ENCODE measurements at places on chromosomes 1 and 21. TPM values are rescaled to one million over a fixed set of nuclear protein-coding genes. Genes with fewer than 3 reads are reported as not detected.

DNA sequence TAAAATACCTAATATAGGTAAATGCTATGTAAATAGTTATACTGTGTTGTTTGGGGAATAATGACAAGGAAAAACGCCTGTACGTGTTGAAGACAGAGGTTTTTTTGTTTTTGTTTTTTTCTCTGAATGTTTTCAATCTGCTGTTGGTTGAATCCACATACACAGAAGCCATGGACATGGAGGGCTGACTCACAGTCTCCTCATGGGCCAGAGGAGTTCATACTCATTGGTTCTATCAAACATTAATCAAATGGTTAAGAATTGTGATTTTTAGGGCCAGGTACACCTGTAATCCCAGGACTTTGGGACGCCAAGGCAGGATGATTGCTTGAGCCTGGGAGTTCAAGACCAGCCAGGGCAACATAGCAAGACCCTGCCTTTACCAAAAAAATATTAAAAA is 20.5 kb downstream of the MIER1 start:
- DNase-seq, result no peak

DNA sequence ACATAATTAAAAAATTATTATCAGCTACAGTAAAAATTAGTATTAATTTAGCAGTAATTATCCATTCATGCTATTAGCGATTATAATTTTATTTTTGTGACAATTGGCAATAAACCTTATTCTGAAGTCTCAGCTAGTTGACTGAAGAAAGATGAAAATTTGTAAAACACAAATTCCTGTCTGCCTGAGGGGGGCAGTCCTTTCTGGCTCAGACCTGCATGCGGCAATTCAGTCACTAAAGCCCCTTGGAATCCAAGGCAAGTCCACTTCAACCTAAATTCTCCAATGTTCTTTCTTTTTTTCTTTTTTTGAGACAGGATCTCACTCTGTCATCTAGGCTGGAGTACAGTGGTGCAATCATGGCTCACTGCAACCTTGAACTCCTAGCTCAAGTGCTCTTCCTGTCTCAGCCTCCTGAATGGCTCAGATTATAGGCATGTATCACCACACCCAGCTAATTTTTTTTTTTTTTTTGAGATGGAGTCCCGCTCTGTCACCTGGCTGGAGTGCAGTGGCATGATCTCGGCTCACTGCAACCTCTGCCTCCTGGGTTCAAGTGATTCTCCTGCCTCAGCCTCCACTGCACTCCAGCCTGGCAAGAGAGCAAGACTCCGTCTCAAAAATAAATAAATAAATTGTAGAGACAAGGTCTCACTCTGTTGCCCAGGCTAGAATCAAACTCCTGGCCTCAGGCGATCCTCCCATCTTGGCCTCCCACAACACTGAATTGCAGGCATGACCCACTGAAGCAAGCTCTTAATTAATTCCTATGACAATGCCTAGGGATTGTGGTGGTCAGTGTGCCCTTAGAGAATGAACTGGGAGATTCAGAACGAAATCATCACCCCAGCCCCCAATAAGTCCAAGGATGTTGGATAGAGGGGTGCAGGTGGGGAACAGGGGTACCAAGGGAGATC is 24.2 kb upstream of the ITPKB start:
- no peak for DNase-seq

GRCh38 chr1:221069178-221069903 is 190.1 kb downstream of the HLX start:
- DNase-seq, result no peak

- no peak for DNase-seq
These were observed 75.5 kb upstream of the ANGPTL1 start for GRCh38 chr1:178946416-178946815.

DNA sequence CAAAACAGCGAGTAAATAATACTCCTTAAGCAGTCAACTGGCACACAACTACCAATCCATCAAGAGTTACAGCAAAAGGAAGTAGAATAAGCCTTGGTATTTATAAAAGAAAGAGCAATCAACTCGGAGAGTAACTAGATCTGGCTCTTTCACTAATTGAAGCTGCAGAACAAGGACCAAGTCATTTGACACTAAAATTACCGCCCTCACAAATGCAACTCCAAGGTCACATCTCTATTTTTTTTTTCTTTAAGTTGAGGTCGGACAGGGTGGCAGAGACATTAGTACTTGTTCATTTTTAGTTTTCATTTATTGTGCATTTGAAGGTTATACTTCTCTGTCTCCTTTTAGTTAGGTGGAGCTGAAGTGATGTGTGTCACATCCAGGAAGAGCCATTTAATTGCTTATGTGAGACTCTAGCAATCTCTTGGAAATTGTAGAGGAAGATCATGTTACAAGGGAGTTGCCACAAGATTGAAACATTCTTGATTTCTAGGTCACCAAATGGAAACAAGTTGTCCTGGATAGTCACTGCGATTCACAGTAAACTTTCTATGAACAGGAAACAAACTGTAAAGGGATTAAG is 138.1 kb upstream of the ADAMTS5 start:
- DNase-seq, result peak; percentile 10

- DNase-seq, result no peak
These were observed 85.4 kb upstream of the KAZN start for GRCh38 chr1:14513111-14513510.

GRCh38 chr1:8115031-8115768 is 89.1 kb upstream of the ERRFI1 start:
- no peak for DNase-seq

DNA sequence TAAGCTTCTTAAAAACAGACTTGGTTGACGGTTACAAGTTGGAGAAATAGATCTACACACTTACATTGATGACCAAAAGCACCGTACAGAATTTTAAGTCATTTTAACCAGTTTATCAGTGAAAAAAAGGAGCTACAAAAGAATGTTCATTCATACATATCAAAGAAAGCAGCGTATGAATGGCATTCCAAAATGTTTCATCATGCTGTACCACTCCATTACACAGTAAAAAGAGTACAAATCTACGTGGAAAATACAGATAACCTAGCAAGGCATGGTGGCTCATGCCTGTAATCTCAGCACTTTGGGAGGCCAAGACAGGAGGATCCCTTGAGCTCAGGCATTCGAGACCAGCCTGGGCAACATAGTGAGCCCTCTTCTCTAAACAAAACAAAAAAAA is 40.3 kb downstream of the ZZZ3 start:
- no peak for DNase-seq

DNA sequence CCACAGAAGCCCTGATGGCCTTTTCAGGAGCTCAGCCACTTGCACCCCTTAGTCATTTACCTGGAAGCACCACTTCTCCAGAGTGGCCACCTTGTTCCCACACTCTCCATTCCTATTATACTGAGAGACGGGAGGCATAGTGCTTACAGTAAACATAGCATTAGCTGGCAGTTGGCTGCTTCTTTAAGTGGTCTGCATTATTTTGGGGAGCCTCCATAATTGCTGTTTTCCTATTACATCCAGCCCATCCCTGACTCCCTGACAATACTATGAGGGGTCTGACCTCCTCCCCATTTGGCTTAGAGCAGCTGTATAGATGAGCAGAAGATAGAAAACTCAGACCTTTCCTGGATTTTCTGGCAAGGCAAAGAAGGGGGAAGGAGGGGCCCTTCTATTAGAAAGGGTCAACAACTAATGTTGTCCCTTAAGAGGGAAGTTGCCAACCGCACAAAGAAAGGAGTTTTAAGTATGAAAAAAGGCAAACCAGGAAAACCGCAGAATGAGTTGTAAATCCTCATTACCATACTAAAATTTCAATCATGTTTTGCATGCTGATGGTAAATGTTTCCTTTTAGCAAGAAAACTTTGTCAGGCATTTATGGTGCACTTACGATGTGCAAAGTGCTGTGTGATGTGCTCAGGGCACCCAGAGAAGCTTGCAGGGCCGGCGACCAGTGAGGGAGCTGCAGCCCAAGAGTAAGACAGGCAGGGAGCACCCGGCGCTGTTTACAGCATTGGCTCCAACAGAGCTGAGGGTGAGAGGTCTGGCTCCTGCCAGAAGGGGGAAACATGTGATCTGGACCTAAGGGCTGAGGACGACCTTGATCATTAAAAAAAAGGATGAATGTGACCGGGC is 167.3 kb downstream of the ZZZ3 start:
- peak; percentile 60 for DNase-seq

- no peak for DNase-seq
These were observed 18.1 kb upstream of the HEATR1 start for GRCh38 chr1:236622407-236622806.

GRCh38 chr21:41375875-41376274 is 14.0 kb downstream of the MX2 start:
- no peak for DNase-seq

GRCh38 chr1:150567341-150567716 is 12.1 kb downstream of the MCL1 start:
- no peak for DNase-seq

- no peak for DNase-seq
These were observed 64.3 kb downstream of the BCL9 start for GRCh38 chr1:147605591-147605990.

- DNase-seq, result peak; percentile 82
These were observed 39.4 kb downstream of the ZP4 start for GRCh38 chr1:237851210-237851845.

DNA sequence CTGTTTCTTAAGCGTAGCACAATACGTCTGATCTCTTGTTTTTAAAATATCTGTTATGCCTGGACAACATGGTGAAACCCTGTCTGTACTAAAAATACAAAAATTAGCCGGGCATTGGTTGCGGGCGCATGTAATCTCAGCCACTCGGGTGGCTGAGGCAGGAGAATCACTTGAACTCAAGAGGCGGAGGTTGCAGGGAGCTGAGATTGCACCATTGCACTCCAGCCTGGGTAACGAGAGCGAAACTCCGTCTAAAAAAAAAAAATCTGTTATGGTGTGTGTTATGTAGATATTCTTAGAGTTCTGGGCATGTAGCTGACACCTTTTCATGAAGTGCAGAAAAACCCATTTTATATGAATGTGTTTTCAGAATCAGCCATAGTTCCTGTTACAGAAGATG is 38.2 kb downstream of the RABGAP1L start:
- DNase-seq, result no peak

GRCh38 chr1:110338886-110339406 is at the start of gene RBM15:
Gene RBM15, plus strand, starts transcription at chr1:110339377. Its CDS starts 29 bp downstream, at chr1:110339406.
- peak; percentile 99 for DNase-seq

DNA sequence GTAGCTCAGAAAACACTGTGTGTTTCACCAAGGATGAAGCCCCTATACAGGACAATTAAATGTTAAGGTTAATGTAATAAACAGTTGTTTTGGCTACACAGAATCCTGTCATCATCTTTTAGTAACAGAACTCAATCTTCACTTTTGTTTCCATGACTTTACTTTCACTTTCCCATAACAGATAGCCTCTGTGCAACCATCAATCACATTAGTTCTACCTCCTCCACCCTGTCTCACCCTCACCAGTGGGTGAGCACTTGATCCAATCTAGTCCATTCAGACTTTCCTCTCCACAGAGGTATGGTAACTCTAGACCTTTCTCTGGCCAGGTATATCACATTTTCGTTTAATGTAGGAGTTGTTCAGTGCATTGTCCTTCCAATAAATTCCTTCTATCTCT is 1018.5 kb downstream of the ADGRL2 start:
- DNase-seq, result no peak

DNA sequence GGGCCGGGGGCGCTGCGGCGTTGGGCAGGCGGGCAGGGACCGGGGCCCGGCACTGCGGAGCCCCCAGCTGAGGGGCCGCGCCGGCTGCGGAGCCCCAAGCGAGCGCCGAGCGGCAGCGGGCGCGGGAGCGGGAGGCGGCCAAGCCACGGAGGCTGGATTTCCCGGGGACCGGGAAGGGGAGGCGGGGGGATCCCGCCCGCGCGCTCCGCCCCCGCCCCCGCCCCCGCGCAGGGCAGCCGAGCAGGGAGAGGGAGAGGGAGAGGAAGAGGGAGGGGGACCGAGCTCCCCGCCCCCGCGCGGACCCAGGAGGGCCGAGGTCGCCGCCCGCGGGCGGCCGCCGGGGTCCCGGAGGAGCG is at the start of gene DLGAP3:
Gene DLGAP3 (minus strand): TSS at position 154 of the 356 bp plus-strand sequence. CDS start 24,267 bp downstream, outside the sequence.
- no peak for DNase-seq

- DNase-seq, result no peak
These were observed 169.3 kb downstream of the CAMTA1 start for GRCh38 chr1:6954591-6954990.

- DNase-seq, result peak; percentile 94
These were observed 54.7 kb upstream of the IFFO2 start for GRCh38 chr1:19010995-19011844.

- no peak for DNase-seq
These were observed 32.1 kb upstream of the RGS1 start for GRCh38 chr1:192543445-192543844.

DNA sequence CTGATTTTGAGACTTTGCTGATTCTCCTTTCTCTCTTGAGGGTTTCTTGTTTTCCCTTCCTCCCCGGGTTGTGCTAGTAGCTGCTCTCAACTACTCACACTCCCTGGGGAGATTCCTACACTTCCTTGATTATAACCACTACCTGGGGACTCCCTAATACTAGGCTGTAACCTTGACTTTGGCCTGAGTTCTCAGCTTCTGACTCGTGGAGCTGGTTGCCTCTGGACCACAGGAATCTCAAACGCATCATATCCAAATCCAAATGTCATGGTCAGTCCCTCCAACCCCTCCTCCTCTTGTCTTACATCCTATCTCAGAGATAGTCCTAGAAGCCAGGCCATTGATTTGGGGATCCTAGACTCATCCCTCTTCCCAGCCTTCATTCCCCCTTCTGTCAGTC is 12.0 kb downstream of the MOV10 start:
- DNase-seq, result no peak

DNA sequence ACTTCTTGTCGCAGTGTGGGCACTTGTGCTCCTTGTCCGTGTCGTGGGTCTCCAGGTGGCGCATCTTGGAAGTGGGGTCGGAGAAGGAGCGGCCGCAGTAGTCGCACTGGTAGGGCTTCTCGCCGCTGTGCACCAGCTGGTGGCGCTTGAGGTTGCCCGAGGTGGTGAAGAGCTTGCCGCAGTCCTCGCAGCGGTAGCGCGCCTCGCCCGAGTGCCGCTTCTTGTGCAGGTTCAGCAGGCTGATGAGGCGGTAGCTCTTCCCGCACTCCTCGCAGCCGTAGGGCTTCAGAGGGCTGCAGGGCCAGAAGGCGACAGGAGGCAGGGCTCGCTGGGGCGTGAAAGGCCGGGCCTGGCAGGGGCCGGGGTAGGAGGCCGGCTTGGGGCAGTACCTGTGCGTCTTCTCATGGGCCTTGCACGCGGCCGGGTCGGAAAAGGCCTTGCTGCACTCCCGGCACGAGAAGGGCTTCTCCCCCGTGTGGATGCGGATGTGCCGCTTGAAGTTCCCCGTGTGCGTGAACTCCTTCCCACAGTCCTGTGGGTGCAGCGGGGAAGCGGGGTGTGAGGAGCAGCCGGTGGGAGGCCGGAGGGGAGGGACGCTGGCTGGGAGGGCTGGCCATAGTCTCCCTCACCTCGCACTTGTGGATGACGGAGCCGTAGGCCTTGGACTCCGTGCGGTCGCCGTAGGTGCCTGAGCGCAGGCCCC is 31.4 kb downstream of the ZBTB17 start:
- DNase-seq, result no peak

The WDR64 gene
- total RNA-seq, result not detected

The ZNF695 gene
- total RNA-seq, result 11.4 TPM

The GBP4 gene
- 0.02 TPM for total RNA-seq

The SLC37A1 gene
- 1.6 TPM for total RNA-seq

The MRPL20 gene
- total RNA-seq, result 117 TPM

The PAPPA2 gene
- total RNA-seq, result 0.33 TPM

The CSMD2 gene
- total RNA-seq, result 1.5 TPM

The OR2M7 gene
- total RNA-seq, result not detected

The MAP10 gene
- 0.09 TPM for total RNA-seq

The VAV3 gene
- total RNA-seq, result 0.88 TPM

The CD1D gene
- total RNA-seq, result 4.4 TPM

The DNASE2B gene
- not detected for total RNA-seq

The PRAMEF11 gene
- not detected for total RNA-seq

The OLIG2 gene
- total RNA-seq, result 3.9 TPM

The VASH2 gene
- 1.9 TPM for total RNA-seq
